ENCODE measurements at places on chromosomes 4 and X.

DNA sequence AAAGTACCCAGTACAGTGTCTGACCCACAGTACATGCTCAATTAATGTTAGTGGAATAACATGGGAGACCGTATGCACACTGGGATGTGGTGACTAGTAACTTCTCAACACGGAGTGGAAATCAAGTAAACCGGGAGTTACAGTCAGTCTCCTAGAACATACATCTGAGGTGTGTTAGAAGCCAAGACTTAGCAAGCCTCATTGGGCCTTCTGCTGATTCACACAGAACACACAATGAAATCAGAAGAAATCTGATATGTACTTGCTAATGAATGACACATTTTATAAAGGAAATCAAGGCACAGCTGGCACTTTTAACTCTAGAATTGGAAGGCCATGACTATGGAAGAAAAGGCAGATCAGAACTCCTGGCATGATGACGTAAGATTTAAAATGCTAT lies 13.0 kb downstream of the TRAPPC2 start:
- no peak for DNase-seq

DNA sequence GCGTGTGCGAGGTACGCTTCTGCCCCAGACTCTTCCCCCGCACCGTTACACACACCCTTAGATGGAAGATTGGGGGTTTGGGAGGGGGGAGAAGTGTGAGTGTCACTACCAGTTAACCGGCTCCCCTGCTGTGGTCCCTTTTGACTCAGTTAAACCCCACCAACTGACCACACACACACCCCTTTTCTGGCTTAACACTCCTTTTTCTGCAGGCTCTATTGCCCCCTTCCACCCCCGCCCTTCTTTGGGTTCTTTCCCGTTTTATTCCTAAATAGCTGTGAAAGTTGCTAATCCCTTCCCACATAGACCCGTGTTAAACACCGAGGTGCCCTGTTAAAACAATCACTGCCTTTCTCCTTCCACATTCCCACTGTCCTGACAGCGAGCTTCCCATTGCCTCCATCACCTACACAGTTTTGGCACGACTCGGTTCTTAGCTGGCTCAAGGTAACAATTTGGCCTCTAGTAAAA lies 3.7 kb upstream of the NR3C2 start:
- DNase-seq: no peak

DNA sequence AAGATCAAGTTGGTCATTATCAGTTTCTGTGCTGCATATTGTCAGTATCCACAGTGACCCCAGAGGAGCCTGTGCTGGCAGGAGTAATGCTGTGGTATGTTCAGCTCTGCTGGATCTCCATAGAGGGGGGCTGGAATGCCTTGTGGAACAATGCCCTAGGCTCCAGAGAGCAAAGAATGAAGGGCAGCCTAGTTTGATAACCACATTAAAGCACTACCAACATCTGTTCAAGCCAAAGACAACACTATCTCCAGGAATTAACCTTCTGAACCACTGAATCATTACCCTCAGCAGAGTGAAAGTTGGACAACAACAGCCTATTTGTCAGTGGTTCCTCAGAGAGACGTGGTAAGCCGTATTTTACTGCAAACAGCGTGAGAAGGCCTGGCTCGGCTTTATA lies 192.3 kb upstream of the CXorf66 start:
- no peak for DNase-seq

DNA sequence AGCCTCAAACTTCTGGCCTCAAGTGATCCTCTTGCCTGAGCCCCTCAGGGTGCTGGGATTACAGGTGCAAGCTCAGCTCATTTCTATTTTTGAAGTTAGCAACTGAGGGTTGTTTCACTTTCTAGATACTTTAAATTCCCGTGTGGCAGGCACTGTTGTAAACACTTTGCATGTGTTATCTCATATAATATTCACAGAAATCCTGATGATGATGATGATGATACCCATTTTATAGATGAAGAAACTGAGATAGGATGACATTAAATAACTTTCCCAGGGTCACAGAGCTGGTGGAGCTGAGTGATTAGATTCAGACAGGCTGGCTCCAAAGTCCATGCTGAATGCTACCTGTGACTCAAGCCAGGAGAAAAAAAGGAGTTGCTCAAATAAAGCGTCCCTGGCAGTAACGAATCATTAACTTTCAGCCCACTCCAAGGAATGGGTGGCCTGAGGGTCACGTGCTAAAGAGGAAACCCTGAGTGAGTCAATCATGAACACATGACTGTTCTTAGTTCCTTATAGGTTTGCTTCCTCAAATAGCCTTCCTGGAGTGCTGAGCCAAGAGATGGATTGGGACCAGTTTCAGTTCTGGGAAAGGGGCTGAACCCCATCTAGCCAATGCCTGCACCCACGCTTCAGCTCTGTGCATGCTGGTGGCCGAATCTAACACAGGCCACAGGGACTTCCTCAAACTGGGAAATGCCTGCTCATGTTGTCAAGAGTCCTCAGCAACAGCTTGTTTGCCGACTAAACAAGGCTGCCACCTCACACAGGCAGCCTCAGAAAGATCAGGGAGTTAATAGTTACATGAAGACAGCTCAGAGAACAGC lies 52.8 kb downstream of the RBM47 start:
- DNase-seq: peak; percentile 8

GRCh38 chrX:118530219-118530911 lies 34.8 kb downstream of the DOCK11 start:
- no peak for DNase-seq

DNA sequence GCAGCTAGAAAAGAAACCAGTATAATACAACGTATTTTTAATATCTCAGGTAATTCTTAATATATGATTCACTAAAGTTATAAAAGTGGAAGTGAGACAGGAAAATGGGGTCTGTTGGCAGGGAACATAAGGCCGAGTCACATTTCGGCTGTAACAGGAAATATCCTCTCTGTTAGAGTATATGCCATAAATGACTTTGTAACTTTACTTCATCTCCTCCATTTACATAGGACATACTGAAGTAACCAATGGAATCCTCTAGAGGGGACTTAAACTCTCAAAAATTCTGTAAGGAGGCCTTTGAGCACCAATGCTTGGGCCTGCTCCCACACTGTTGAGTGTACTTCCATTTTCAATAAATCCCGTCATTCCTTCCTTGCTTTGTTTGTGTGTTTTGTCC lies 71.3 kb downstream of the ANKRD17 start:
- no peak for DNase-seq

DNA sequence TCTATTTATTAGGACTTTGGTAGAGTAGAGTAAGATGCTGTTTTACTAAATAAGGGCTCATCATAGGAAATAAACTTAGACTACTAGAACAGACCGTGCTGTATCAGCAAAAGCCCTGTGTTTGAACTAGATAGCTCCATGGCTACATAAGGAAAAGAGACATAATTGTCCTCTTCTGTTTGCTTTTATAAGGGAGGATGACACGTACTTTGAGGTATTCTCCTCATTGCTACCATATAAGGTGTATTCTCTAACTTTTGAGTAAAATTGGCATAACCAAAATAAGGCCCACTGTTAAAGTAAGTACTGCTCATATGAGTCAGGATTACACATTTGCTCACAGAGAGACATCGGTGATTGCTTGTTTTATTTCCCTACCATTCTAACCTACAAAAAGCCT lies 64.3 kb downstream of the PDLIM5 start:
- DNase-seq: no peak

DNA sequence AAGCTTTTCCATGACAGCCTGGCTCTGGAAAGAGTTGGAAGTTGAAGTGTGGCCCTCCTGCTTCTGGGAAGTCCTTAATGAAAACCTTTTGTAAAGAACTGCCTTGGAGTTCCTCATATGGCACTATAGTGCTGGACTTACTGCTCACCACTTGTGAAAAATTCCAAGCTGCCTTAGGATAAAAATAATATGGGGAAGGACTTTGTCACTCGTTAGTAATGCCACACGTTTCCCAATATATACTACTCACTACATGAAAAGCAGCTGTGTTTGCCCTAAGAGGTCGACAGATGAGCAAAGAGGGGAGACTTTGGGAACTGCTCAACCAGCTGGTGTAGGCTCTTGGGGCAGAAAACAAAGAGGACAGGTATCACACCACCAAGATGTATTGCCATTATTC lies 11.7 kb downstream of the OPHN1 start:
- no peak for DNase-seq

DNA sequence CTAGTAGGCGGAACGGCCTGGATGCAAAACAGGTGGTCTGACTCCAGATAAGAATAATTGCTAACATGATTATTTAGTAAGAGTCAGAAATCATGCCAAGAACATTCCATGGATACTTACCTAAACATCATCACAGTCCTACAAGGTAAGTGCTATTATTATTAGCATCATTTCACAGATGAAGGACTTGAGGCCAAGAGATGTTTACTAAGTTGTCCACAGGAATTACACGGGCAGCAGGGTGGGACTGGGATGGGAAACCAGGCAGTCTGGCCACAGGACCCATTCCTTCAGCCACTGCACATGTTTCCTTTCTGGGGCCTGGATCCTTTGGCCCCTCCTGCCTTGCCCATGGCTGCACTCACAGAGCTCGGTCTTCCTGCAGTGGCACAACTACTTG lies 48.3 kb downstream of the ANAPC4 start:
- DNase-seq: no peak

DNA sequence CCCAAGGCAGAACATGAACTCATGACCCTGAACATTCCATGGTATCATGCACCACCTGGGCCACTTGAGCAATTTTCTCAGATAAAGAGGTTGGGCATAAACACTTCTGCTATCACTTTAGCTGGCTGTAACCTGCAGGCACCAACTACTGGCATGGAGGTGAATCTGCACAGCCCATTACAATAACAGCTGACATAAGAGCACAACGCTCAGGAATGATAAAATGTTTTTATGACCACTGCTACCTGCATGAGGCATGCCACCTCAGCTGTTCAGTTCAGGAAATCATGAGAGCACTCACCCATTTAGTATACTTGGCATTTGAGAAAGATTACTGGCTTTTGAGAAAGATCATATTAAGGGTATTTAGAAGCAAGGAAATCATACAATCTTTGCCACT lies 85.7 kb upstream of the SPIN4 start:
- DNase-seq: no peak

GRCh38 chrX:154051201-154051810 lies 31.6 kb upstream of the IRAK1 start:
- peak; percentile 60 for DNase-seq

DNA sequence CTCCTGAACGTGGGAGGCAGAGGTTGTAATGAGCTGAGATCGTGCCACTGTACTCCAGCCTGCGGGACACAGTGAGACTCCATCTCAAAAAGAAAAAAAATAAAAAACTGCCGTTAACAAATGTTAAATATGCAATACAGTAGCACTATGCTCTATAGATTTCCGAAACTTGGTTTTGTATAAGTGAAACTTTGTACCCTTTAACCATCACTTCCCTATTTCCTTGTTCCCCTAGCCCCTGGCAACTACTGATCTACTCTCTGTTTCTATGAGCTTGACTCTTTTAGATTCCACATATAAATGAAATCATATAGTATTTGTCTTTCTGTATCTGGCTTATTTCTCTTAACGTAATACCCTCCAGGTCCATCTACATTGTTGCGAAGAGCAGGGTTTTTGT lies 74.1 kb downstream of the TAB3 start:
- DNase-seq: no peak

- DNase-seq: no peak
Observed at GRCh38 chr4:20724915-20725314, 24.7 kb downstream of the PACRGL start.

GRCh38 chrX:13770013-13770535 lies 35.5 kb downstream of the OFD1 start:
- no peak for DNase-seq

- DNase-seq: no peak
Observed at GRCh38 chr4:34271479-34272355, 1972.6 kb downstream of the ARAP2 start.

DNA sequence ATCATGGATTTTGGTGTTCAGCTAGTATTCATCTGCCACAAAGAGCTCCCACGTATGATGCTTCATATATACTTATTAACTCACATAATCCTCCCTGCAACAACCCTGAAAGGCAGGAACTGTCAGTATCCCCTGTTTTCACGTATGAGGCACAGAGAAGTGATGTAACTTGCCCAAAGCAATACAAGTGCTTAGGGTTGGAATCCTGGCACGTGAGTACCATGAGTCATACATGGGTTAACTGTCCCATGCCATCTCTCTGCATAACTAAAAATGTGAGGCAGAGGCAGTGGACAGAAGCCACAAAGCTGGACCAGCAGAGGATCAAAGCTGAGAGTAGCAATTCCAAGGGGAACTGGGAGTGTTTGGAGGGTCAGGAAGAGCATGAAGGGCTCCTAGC lies 35.7 kb upstream of the EGFL6 start:
- no peak for DNase-seq

GRCh38 chr4:165872461-165873297 lies at the start of gene TLL1:
TLL1 (plus strand) TSS chr4:165873237; CDS start chr4:165873905, 668 bp downstream.
- DNase-seq: no peak

- no peak for DNase-seq
Observed at GRCh38 chr4:183348706-183349659, 26.8 kb upstream of the CLDN24 start.

DNA sequence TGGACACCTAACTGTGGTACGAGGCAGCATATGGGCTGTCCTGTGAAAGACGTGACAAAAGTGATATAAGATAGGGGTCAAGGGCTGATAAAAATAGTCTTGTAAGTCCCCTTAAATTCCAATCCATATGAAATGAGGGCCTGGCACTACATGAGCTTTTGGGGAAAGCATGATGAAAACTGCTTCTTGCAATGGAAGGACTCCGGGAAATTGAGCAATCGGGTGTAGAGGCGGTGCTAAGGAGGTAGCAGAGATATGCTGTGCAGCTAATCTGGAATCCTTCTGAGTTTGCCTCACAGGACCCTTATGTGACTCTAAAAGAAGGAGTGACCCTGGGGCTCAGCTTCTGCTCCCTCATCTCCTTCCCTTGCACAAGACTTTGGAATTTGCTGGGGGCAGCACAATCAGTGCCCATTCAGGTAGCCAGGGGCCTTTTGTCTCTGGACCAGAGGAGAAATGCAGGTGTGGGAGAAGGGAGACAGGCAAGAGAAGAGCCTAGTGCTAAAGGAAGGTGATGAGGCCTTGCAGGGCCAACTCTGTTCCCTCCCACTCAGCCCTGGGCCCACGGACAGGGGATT lies 12.8 kb downstream of the CLDN2 start:
- DNase-seq: no peak

DNA sequence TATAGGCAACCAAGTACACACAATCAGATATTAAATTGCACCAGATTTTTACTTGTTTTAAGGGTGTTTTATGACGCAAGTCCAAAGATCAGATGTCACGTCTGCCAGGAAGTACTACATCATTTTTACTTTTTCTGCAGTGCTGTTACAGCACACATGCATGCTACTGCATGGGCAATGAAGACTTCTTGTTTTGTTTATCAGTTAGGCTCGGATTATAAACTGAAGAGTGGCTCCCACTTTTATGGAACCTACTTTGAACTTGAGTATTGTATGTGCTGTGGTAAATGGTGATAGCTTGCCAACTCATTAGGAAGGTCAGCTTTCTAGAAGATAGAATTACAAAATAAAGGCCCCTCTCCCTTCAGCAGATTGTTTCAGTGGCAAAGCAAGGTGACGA lies 131.6 kb downstream of the CEP135 start:
- DNase-seq: no peak
